Activated CD4-positive, alpha-beta memory T cell treated with anti-CD3 and anti-CD28 coated beads for 36 hours (primary cell): ENCODE measurements at places on chromosomes 2 and 18. TPM values are rescaled to one million over a fixed set of nuclear protein-coding genes. Genes with fewer than 3 reads are reported as not detected.

DNA sequence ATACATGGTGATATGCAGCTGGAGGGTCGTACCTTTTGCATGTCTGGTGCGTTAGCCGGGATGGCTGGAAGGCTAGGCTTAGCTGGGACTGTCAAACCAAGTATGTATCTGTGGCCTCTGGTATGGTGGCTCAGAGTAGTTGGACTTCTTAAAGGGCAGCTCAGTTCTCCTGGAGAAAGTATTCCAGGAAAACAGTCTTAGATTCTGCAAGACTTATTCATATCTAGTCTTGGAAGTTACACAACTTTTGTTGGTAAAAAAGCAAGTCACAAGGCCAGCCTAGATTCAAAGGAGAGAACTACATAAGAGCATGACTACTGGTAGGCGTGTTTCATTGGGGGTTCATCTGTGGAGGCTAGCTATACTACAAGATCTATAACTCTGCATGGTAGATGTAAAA lies 45.5 kb downstream of the EML4 start:
- DNase-seq = no peak

DNA sequence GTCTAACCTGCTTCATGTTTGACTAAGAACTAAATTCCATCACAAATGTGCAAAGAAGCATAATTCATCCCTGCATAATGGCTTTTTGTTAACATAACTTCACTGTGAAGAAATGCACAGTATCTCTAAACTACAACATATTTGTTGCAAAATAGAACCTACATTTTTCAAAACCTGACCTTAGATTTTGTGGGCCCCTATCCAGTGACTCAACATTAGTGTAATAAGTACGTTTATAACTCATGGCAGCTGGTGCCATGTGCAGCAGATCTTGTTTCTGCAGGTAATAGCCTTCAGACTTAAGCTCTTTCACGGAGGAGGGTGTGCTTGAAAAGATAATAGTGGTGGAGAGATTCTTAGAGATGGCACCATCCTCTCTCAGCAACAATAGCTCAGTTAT lies 28.6 kb upstream of the VWC2L start:
- DNase-seq = no peak

GRCh38 chr2:48467637-48468036 lies 62.3 kb upstream of the STON1 start:
- no peak for DNase-seq

GRCh38 chr2:64105670-64106461 lies 38.4 kb downstream of the PELI1 start:
- DNase-seq = no peak

The SERPINB4 gene
- total RNA-seq = not detected

- no peak for DNase-seq
Observed at GRCh38 chr2:42755191-42755880, 8.6 kb downstream of the OXER1 start.

- no peak for DNase-seq
Observed at GRCh38 chr18:4544142-4544541, 89.0 kb upstream of the DLGAP1 start.

The CDH2 gene
- not detected for total RNA-seq

The BOK gene
- 0.07 TPM for total RNA-seq

DNA sequence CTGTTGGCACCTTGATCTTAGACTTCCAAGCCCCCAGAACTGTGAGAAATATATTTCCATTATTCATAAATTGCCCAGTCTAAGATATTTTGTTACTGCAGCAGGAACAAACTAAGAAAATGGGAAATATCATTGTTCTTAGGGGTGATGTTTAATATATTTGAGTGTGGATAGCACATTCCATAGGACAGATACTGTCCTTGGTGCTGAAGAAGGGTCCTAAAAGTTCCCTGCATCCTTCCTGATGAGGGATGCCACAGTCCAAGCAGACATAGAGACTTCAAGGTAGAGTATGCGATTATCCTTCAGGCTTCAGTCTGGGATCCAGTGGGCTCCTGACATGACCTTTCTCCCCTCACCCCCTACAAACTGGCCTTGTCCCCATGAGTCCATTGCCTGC lies 689.0 kb downstream of the TDRD15 start:
- no peak for DNase-seq

GRCh38 chr2:20781656-20782265 lies 41.1 kb downstream of the LDAH start:
- peak; percentile 20 for DNase-seq

GRCh38 chr2:231918501-231919330 lies 7.5 kb downstream of the NPPC start:
- DNase-seq = no peak

The IL36G gene
- total RNA-seq = not detected

DNA sequence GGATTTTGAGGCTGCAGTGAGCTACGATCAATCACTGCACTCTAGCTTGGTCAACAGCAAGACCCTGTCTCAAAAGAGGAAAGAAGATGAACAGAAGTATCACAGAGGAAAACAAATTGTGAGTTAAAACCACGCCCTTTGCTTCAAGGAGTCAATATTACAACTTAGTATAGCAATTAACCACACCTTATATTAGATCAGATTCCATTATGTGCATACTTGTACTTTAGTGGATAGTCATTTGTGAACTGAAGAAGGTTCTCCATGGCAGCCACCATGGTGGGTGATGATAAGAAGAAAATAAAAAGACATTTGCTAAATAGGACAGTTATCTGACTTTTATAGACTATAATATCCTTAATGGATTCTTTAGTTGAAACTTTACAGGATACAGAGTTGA lies 72.3 kb upstream of the EFEMP1 start:
- no peak for DNase-seq

DNA sequence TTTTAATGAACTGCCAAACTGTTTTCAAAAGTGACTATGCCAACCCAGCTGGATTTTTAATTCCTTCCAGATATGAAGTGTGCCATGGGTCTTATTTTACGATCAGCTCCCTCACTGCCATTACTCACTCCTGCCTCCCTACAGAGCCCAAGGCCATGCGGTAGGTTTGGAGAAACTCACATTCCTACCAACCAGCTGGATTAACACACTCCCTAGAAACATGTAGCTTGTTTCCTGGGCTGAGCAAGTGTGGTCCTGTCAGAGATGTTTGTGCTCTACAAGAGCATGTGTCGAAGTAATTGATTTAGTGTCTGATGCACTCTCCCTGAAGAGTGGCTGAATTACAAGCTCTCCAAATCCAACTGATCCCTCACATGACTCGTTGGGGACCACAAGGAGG lies 82.5 kb downstream of the SPP2 start:
- DNase-seq = no peak

The LAMA1 gene
- total RNA-seq = not detected

The GCG gene
- not detected for total RNA-seq

The ABCG5 gene
- not detected for total RNA-seq

DNA sequence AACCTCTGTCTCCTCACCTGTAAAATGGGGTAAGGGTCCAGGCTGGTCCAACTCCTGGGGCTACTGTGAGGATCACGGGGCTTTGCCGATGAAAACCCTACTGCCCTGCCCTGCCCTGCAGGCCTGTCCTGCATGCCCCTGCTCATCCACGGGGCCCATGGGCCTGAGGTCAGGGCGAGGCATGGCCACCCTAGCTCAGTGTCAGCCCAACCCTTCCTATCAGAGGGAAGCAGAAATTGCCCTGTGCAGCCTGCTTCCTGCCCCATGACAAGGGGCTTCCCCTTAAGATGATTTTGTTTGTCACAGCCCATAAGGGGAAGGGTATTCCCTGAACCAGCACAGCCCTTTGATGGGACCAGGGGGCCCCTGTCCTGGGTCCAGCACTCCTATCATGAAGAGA lies 353.6 kb upstream of the ID2 start:
- no peak for DNase-seq

The HS1BP3 gene
- 10.1 TPM for total RNA-seq
